H54 (cell line): ENCODE measurements at places on chromosomes 6 and 20.

GRCh38 chr6:42817907-42818306, 36.1 kb downstream of the BICRAL start:
- DNase-seq, result no peak

- DNase-seq, result no peak
These were observed 296.4 kb downstream of the HIVEP2 start for GRCh38 chr6:142648526-142648925.

DNA sequence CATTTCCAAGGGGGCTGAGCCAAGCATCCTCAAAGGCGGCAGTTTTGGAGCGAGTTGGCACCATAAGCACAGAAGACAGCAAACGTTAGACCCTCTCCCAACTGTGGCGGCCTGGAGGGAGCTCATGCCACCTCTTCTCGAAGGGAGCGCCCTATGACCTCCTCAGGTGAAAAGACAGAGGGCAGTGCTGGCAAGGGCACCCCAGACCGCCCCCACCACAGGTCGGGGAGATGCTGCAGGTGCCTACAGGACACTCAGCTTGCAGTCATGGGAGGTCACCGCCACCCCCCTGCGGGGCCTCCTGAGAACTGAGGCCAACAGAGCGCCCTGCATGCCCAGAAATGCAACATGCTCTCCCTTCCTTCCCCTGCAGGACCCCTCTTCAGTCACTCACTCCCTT, 45.1 kb upstream of the BHLHE23 start:
- DNase-seq, result no peak

GRCh38 chr6:111835807-111836206, 37.4 kb downstream of the FYN start:
- no peak for DNase-seq

GRCh38 chr6:140388815-140389214, 1014.4 kb upstream of the CITED2 start:
- no peak for DNase-seq

DNA sequence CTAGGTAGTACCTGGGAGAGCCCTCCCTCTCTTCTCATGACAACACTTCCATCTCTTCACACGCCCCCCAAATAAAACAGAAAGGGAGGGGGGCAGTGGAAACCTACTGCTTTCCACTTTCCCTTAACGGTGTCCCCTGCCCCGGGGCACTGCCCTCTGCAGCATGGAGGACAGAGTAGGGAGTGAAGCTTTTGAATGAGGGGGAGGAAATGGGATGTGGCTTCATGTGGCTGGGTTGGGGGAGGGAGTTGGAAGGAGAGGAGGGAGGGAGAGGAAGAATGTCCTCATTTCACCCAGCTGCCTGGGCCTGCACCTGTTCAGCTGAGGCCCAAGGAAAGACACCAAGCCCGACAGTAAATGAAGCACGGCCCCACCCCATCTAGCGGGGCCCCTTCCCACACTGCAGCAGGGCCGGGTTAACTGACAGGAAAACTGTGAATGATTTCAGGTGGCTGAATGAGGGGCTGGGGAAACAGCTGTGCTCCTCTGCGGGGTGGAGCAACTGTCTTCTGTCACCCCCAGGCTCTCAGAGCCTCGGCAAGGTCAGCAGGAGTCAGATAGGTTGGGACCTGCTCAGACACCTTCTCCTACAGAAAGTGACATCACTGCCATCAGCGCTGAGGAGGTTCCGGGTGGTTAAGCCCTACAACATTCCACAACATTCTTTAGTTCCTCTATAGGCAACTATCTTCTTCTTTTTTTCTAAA, 40.0 kb upstream of the TAF8 start:
- no peak for DNase-seq

DNA sequence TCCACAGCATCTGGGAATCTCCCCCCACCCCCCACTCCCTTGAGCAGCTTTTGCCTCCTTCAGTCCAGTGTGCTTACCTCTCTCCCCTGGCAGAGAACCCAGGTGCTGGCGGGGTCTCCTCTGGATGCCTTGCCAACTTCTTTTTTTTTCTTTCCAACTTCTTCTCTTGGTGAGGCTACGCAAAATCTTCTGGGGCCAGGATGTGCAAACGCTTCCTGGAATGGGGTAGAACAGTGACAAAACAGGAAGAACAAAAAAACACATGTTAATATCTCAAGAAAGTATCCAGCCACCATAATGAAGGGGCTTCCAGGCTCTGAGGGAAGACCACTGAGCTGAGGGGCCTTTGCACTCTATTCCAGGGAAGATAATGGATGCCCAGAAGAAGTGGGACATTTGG, 53.9 kb upstream of the DDR1 start:
- no peak for DNase-seq

GRCh38 chr20:62876501-62876901, 14.9 kb upstream of the TCFL5 start:
- DNase-seq, result no peak

DNA sequence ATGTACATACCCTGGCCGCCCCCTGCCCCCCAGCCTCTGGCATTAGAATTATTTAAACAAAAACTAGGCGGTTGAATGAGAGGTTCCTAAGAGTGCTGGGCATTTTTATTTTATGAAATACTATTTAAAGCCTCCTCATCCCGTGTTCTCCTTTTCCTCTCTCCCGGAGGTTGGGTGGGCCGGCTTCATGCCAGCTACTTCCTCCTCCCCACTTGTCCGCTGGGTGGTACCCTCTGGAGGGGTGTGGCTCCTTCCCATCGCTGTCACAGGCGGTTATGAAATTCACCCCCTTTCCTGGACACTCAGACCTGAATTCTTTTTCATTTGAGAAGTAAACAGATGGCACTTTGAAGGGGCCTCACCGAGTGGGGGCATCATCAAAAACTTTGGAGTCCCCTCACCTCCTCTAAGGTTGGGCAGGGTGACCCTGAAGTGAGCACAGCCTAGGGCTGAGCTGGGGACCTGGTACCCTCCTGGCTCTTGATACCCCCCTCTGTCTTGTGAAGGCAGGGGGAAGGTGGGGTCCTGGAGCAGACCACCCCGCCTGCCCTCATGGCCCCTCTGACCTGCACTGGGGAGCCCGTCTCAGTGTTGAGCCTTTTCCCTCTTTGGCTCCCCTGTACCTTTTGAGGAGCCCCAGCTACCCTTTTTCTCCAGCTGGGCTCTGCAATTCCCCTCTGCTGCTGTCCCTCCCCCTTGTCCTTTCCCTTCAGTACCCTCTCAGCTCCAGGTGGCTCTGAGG, 7.6 kb downstream of the CDKN1A start:
- no peak for DNase-seq

- no peak for DNase-seq
These were observed 46.3 kb upstream of the SMIM28 start for GRCh38 chr6:138331444-138331843.

DNA sequence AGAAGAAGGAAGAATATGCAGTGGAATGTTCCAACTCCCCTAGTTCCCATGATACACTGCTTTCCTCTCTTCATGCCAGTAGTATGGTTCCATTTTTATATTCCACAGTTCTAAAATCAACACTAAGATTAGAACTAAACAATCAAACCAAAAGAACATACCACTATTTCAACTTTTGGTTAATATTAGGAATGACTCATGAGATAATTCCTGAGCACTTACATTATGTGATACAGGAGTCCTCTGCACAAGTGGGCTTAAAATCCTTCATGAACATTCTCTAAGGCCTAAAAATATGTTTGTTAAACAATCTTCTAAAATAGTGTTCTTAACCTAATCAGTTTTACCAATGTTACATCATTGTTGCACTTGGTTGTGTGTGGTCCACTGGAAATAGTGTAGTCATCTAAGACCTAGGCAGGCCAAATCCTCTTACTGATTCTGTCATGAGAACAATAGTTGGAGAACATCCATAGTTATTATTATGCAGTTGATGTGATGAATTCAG, 30.3 kb upstream of the RCAN2 start:
- DNase-seq, result no peak

DNA sequence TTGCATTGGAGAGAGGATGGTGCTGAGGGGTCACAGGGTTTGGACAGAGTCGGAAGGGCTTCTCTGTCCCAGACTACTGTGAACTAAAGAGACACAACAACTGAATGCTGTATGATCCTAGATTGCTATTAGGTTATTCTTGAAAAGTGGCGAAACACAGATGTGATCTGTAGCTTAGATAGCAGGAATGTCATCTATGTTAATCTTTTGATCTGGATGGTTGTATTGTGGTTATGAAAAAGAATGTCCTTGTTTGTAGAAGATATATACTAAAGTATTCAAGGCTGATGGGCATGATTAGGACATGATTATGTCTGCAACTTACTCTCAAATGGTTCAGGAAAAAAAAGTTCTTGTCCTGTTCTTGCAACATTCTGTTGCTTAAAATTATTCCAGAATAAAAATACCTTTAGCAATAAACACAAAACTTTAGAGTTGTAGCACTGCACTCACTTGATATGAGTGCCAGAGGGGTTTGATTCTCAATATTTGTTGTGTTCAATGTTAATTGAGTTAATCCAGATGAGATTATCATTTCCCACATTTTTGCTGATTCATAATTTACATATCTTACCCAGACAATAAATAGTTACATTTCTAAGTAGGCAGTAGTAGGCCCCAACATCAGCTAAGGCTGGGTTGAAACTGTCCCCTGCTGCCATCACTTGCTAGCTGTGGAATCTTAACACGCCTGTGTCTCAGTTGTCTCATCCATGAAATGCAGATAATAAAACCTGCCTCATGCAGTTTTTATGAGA, 645.2 kb downstream of the KIF16B start:
- no peak for DNase-seq

GRCh38 chr6:125587666-125588632, 161.5 kb upstream of the HEY2 start:
- DNase-seq, result no peak

DNA sequence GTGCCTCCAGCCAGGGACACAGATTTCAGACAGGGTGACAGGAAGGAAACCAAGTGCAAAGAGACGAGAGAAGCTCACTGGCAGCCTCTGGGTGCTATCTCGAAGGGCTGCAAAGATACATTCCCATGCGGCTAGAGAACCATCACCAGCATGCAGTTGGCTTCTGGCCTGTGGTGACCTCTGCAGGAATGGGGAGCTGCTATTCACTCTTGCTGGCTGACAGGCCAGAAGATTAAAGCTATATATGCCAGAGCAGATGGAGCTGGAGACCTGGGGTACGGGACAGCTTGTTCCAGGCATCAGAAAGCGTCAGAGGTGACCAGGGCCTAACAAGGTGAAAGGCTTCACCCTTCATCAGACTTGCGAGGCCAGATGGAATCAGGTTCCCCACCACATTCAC, 20.0 kb downstream of the MAP1LC3A start:
- no peak for DNase-seq

GRCh38 chr6:131073577-131073976, 10.5 kb upstream of the EPB41L2 start:
- DNase-seq, result no peak

DNA sequence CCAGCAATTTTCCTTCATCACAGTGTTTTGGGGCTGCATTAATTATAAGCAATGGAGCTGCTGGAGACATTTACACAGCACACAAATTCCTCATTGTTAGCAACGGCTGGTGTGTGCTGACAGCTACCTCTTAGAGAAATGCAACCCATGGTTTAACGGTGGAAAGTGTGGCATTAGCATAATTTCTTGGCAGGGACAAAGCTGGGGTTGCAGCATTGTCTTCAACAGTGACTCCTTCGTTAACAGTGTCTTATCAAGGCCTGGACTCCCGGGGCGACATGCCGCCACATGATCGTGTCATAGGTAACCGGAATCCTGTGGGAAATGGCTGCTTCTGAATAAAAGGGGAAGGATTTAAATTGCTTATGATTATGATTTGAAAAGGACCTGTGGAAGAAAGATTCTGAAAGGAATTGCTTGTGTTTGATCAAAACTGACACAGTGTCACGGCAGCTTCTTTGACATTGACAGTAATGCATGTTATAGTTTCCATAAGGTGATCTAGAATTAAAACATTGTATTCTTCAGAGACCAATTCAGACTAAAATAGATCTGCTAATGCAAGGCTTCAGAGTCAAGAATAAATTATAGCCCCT, 128.0 kb downstream of the UST start:
- DNase-seq, result no peak

GRCh38 chr20:7859356-7859802, 80.9 kb downstream of the HAO1 start:
- DNase-seq, result no peak

GRCh38 chr20:42958367-42959069, 231.2 kb downstream of the PTPRT start:
- DNase-seq, result no peak

GRCh38 chr6:85127168-85127498, 322.8 kb upstream of the NT5E start:
- no peak for DNase-seq

DNA sequence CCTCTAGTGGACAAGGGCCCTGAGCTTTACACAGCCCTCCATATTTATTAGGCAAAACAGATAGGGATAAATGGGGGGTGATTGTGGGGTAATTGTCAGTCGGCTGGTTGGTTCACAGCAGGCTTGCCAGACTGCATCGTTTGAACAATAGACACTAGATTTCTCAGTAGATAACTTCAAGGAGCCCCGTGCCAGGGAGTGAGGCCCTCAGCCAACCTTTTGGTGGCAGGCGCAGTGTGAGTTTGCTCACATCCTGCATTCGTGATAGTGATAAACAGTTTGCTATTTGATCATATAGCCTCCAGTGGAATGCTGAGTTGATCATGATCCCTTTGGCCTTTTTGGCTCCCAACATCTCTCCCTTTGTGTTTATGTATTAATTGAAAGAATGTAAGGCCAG, 3.6 kb upstream of the ABHD12 start:
- DNase-seq, result no peak

GRCh38 chr6:122710908-122711635, 68.4 kb upstream of the FABP7 start:
- DNase-seq, result no peak

GRCh38 chr20:31819083-31819784, at the start of gene MYLK2:
Gene MYLK2 (plus strand): TSS chr20:31819356. CDS start chr20:31819581, 225 bp downstream.
- DNase-seq, result no peak

- no peak for DNase-seq
These were observed 54.6 kb downstream of the PCSK2 start for GRCh38 chr20:17281478-17281877.

DNA sequence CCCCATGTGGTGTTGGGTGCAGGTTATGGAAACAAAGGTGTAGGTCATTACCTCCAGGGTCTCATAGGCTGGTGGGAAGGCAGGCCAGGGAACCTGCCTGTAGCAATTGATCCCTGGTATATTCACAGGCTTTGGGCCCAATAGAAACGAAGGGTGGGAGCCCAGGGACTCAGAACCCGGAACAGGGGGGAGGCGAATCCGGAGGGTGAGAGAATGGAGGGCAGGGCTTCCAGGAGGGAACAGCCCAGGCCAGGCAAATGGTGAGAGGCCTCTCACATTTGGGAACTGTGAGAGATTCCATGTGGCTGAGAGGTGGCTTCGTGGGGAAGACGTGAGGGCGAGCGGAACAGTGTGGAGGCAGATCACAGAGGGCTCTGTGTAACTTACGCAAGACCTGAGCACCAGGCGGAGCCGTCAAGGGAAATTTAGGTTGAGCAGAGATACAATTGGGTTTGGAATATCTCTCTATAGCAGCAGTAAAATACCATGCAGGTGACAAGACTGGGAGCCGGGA, 267.1 kb downstream of the ERMARD start:
- no peak for DNase-seq

GRCh38 chr6:122059918-122060317, 339.5 kb upstream of the HSF2 start:
- DNase-seq, result no peak

DNA sequence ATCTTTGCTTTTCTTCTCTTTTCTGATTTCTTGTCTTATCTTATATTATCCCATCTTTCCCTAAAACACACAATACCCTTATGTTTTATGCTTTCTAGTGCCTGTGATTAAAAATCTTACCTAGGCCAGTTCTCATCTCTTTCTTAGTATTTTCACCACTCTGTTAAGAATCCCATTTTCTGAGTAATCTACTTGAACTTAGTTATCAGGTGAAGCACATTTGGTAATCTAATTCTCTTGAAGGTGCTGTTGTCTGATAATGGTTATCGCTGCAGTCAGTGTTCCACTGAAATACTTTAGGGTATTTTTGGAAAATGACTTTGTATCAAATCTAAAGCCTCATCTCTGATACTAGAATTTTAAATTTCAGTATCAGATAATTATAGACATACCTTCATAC, 192.5 kb upstream of the MAN1A1 start:
- DNase-seq, result no peak
